C1 segment of cervical spinal cord (tissue), 14 donors: ENCODE measurements at places on chromosomes 1 and 21.
A peak's percentile ranks its signal among the peaks of the same experiment; 100 is the strongest.

DNA sequence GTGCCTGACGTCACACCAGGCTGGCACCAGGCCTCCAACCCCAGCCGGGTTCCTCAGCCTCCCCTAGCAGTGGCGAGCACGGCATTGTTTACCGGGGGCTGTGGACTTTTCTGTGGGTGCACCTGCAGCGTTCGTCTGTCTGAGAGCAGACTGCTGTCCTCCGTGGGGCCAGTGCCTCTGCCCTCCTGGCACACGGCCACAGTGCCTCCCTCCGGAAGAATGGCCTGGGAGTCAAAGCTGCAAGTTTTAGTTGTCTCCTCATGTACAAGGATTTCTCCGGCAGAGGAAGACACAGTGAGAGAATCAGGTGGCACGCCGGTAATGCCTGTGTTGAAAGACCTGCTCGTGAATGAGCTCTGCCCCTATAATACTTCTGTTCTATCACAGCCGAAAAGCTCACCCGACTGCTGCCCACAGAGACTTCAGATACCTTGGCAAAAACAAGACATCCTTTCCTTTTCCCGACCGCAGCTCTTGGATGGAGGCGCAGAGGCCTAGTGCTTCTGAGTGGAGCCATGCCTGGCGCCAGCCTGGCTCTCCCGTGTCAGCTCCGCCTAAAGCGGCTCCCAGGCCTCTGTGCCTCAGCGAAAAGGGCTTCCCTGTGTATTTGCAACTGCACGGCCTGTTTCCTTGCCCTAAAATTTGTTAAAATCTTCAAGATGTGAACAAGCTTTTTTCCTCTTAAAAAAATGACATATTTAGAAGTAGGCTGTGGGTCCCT lies 71.4 kb downstream of the AGPAT3 start:
- DNase-seq: no peak

GRCh38 chr1:230682274-230682673 lies 31.6 kb downstream of the AGT start:
- peak; percentile 99 for DNase-seq

DNA sequence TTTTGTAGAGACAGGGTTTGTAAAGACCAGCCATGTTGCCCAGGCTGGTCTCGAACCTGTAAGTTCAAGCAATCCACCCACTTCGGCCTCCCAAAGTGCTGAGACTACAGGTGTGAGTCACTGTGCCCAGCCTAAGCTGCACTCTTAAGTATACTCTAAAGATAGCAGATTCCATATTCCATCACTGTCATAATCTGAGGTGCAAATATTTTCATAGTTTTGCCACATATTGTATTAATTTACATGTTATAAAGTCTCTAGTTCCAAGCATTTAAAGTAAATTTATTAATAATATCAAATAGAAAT lies 121.3 kb downstream of the HFM1 start:
- no peak for DNase-seq

GRCh38 chr1:109977657-109978378 lies 6.7 kb upstream of the AHCYL1 start:
- DNase-seq: no peak

GRCh38 chr1:97158691-97159096 lies 437.1 kb downstream of the PTBP2 start:
- DNase-seq: no peak

- no peak for DNase-seq
These were observed 120.2 kb downstream of the PLD5 start for GRCh38 chr1:242404296-242404695.

DNA sequence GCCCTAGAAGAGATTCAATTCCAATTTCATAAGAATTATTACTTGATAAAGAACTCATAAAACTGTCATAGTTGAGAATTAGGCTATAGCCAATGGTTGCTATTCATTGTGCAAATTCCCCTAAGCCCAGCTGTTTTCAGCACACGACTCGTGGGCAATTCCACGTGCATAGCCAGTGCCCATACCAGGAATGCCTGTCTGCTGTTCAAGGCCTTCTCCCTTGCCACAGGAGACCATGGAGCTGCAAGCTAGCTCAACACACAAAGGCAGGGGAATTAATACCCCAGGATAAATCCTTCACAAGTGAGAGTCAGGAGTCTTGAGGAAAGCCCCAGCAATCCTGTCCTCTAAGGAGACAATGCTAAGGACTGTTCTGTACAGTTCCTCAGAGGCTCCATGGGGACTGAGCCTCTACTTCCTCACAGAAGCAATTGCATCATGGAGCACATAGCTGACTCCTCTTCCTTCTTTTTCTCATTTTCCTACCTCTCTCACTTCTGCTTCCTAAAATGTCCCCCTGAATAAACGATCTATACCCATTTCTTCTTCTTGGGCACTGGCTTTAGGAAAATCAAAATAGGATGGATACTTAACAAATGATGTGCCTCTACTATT lies 19.1 kb upstream of the CHRM3 start:
- DNase-seq: no peak

GRCh38 chr1:207983044-207983635 lies 72.2 kb upstream of the CD34 start:
- no peak for DNase-seq

- no peak for DNase-seq
These were observed 4.9 kb downstream of the RCAN1 start for GRCh38 chr21:34609933-34610549.

- DNase-seq: no peak
These were observed 92.0 kb downstream of the IER5 start for GRCh38 chr1:181180407-181181031.

GRCh38 chr1:200282497-200283122 lies 127.2 kb downstream of the ZNF281 start:
- DNase-seq: no peak

- DNase-seq: no peak
These were observed 241.9 kb downstream of the PTPRU start for GRCh38 chr1:29478151-29478791.

- no peak for DNase-seq
These were observed 250.9 kb upstream of the SGIP1 start for GRCh38 chr1:66282891-66283621.

DNA sequence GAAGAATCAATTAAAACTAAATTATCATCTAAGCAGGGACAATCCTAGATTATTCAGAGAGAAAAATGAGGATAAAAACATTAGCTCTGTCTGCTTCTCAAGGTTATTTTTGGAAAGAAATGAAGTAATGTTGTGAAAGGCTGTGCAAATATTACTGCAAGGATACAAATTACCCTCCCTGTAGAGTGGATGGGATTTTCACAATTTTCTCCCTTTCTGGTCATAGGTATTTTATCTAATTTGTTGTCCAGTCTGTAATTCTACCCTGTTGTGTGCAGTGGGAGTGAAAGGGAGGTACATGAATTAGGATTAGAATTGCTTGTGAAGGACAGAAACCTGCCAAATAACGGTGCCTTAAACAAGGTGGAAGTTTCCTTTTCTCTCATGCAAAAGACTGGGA lies 54.7 kb downstream of the MAP3K7CL start:
- no peak for DNase-seq

DNA sequence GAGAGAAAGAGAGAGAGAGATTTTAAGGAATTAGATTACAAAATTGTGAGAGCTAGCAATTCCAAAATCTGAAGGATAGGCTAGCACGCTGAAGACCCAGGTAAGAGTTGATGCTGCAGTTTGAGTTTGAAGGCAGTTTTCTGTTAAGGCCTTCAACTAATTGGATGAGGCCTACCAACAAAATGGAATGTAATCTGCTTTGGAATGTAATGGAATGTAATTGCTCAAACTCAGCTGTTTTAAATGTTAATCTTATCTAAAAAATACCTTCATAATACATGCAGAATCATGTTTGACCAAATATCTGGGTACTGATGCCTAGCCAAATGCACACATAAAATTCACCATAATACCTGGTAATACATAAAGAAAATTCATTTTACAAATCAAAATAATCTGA lies 976.1 kb downstream of the LTN1 start:
- no peak for DNase-seq

GRCh38 chr1:243470502-243470901 lies 214.7 kb downstream of the SDCCAG8 start:
- no peak for DNase-seq

GRCh38 chr1:17624611-17625233 lies 85.2 kb downstream of the ARHGEF10L start:
- no peak for DNase-seq

GRCh38 chr1:115437196-115437595 lies 99.1 kb upstream of the NGF start:
- no peak for DNase-seq

GRCh38 chr1:85133565-85134159 lies 67.2 kb downstream of the SYDE2 start:
- no peak for DNase-seq

- DNase-seq: no peak
These were observed at the start of gene UAP1 for GRCh38 chr1:162561616-162562469. Gene UAP1 (plus strand): TSS chr1:162561722. CDS start chr1:162566069, 4,347 bp downstream.

GRCh38 chr1:169364948-169365347 lies 2.6 kb downstream of the NME7 start:
- no peak for DNase-seq

DNA sequence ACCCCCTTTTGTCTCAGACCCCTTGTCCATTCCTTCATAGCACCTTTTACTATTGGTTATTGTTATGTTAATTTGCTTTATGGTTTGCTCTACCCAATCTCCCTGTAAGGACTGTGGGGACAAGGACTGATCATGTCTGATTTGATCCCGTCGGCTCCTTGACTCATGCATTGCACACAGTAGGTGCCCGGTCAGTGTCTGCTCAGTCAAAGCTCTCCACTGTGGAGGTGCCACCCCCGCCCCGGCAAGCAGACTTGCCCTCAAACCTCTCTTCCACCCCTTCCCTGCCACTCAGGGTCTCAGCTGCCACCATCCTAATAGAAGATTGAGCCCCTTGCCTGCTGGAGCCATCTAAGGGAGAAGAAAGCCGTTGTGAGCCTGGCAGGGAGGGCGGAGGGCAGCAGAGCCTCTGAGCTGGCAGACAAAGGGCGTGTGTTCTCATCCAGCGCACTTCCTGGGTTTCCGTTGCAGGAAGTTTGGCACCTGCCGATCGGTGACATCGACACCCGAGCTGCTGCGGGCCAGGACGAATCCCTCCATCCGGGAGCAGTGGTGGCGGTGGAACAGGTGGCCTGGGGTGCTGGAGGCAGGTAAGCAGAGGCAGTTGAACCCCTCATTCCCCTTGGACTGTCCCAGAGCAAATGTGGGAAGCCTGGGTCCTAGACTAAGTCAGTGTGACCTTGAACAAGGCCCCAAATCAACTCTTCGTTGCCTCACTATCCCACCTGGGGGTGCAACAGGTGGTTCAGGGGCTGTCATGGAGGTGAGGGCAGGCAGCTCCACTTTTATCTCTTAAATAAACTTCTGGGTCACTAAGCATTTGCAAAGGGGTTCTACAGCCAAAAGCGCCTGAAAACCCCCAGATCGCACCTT lies 2.2 kb upstream of the FBLIM1 start:
- DNase-seq: no peak

GRCh38 chr21:14480411-14481031 lies 65.6 kb downstream of the SAMSN1 start:
- DNase-seq: no peak

- DNase-seq: no peak
These were observed 35.5 kb downstream of the CACHD1 start for GRCh38 chr1:64505232-64505943.

DNA sequence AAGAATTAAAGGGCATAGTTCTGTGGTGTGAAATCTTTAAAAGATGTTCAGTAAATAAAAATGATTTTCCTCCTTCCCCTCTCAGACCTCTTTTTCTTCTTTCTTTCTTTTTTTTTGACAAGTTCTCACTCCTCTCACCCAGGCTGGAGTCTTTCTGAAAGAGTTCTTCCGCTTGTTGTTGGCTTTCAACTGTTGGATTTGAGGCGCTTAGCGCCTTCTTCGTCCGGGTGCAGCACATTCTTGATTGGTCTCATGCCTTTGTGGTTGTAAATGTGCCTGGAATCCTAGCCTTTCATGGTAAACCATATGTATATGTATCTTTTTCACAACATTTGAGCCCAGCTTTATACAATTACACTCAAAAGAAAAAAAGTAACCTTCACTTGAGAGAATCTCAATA lies 980 bp upstream of the METTL18 start:
- DNase-seq: no peak

- peak; percentile 49 for DNase-seq
These were observed 638 bp upstream of the TUFT1 start for GRCh38 chr1:151539321-151540020.

GRCh38 chr1:89942825-89943658 lies 51.9 kb upstream of the ZNF326 start:
- no peak for DNase-seq

GRCh38 chr1:224133741-224134299 lies 19.9 kb downstream of the FBXO28 start:
- no peak for DNase-seq

DNA sequence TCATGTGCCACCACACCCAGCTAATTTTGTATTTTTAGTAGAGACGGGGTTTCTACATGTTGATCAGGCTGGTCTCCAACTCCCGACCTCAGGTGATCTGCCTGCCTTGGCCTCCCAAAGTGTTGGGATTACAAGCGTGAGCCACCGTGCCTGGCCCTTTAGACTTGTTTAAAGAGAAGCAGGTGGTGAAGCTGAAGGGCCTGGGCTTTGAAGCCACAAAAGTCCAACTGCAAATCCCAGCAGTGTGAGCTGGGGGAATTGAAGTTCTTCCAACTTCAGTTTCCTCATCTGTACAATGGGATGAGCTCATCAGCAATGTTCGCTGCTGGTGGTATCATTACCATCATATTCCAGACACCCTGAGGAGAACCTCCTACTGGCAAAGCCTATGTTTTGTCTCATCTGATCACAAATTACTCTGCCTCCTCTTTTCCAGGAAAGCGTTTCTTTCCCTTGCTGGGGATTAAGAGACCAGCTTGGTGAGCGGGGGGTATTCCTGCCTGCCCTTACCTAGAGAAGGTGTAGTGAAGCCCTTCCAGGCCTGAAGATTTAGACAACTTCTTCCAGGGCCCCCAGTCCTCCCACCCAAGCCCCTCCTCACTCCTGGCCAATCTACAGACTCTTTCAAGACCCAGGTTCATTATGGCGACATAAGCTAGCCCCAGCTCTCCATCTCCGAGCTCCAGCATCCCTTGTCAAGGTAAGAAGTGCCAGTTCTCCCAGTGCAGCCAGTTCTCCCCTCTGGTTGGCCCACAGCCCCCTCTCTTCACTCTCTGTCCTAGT lies 2.4 kb upstream of the SHISA4 start:
- DNase-seq: no peak

DNA sequence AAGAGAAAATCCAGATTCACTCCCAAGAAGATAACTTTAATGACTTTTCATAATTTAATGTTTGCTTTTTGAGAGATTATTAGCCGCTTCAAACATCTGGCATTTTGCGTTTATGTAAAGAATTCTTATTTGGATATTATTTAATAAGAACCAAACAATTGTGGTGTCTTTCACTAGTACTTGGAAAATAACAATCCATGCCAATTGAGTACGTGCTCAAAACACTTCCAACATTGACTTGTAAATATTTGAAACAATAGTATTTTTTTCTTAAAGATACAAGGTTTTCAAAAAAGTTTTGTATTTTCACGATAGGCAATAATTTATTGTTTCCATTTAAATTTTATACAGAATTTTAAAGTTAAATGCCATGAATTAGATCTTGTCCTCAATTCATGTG lies 498.7 kb downstream of the AMY1C start:
- DNase-seq: no peak
